ENCODE measurements at places on chromosomes 1 and 21.
A peak's percentile ranks its signal among the peaks of the same experiment; 100 is the strongest.

DNA sequence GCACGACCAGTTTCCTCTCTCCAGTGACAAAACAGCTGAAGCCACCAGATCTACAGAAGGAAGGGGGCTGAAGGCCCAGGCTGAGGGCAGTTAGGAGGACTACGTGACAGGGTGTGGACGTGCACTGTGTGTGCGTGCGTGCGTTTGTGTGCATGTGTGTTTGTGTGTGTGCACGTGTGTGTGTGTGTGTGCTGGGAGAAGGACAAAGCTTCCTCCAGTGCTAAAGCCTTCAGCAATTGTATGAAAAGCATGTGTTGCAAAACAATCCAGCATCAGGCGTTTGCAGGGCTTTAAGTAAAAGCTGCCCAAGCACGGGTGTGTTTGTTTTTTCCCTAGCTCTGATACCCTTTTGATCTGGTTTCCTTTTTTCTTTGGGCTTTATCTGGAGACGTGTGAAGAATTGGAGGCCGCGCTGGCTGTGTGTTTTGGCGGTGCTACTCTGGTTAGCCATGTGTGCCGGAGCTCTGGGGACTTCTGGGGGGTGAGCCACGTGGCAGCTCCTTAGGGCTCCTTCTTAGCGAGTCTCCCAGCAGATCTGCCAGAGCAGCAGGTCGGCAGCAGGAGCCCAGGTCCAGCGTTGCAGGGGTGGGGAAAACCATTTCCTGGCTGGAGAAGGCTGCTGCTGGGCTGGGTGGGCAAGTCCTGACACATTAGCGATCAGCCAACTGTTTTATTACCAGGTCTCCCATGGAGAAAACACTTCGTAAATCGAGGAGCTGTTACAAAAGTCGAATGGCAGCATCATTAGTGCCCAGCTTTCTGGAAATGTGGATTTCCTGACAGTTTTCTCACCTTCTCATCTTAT is 73.4 kb downstream of the UCK2 start:
- peak; percentile 51 for DNase-seq

DNA sequence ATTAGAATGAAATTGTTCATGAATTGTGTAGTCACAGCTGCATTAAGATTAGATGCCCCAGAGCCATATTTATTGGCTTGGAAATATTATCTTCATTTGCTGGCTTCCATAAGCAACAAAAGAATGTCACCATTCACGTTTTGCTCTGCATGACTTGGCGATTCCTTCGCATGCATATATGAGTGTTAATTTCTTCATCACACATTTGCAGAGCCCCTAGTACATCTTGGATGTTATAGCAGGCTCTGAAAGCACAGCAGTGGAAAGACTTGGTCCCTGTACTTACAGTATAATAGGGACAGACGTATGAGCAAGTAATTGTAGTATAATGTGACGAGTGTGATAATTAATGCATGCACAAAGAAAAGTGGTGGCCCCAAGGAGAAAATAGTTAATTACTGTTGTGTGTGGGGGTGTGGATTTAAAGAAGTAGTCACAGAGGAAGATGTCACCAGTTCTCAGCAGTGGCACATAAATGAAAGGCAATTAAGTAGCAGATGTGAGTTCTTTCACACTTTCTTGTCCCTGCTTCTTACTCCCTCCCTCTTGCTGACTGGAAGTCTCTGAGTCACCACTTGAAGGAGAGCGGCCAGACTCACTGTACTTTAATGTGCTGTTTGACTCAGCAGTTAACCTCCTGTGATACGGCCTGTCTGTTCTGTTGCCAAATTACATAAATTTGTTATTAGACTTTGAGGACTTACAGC is 21.0 kb downstream of the S100A10 start:
- no peak for DNase-seq

GRCh38 chr1:203860396-203861025 is 888 bp upstream of the SNRPE start:
- DNase-seq = no peak

GRCh38 chr1:200486634-200487033 is 76.8 kb upstream of the ZNF281 start:
- no peak for DNase-seq

- DNase-seq = no peak
Observed at GRCh38 chr1:63784489-63785390, 10.9 kb downstream of the ROR1 start.

DNA sequence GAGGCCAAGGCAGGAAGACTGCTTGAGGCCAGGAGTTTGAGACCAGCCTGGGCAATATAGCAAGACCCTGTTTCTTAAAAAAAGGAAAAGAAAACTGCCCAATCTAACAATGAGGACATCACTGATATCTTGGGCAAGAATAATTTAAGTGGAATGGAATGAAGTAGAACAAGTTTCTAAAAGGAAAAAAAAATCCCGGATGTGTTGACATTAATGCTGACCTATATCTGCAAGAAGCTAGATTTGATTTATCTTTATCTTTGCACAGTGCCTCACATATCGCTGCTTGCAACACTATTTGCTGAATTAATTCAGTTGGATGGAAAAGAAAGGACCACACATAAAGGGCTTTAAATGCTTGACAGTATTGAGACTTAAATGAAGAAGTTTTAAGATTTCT is 27.8 kb downstream of the DIPK1A start:
- no peak for DNase-seq

DNA sequence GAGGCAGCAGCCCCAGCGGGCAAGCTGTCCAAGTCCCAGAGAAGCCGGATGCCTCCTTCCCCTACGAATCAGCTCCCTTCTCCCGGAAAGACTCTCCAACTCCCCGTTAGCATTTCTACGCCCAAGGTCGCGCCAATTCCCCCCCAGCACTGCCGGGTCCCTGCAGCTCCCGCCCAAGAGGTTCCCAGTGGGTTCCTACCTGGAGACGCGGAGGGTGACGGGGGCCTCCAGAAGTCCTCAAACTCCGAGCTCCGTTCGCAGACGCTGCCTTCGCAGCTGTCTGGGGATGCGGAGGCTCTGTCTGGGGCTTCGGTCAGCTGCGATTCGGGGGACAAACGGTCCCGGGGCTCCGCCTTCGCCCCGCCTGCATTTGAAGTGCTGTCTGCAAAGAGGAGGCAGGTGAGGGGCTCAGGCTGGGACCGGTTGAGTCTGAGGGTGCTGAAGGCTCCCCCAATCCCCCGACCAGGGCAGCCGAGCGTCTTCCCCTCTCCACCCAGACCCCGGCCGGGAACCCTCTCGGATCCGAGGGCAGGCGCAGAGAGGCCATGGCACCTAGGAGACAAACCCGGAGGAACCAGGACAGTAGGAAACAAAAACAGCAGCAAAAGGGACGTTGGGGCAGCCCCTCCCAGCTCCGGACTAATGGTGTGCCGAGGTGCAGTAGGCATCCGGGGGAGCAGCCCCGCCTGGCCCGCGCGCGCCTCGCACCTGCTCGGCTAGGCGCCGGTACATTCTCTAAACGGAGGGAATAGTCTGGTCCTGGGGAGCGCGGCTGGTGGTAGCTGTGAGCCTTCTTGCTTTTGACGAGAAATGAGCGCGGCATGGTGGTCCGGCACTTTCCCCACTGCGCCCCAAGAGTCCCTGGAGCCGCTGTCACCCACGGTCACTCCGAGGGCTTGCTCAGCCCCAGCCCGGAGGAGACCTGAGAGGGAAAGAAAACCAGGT is 3.8 kb downstream of the GFI1 start:
- DNase-seq = no peak

DNA sequence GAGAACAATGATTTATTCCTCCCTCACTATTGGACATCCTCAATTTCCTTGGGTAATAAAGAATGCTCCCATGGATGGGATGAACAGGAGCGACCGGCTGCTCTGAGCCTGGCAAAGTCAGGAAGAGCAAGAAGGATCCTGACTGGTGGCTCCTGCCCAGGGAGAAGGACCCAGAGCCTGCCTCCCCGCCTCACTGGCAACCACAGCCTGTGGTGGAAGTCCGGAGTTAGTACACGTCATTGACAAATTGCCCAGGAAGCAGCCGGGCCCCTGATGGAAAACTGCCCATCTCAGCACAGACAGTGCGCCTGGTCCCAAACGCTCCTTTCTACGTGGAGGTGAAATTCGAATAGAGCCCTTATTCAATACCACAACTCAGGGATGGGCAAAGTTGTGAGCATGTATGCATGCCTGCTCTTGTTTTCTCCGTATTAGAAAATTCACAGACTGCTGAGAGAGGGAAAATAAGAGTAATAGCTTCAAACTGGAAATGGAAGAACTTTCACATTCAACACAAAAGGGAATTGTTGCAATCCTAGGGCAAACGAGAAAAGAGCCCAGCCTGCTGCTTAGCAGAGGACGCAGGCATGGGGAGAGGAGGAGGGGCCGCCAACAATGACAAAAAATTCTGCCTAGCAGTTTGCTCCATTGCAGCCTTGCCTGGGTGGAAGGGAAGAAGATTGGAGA is 397.1 kb upstream of the VAMP3 start:
- DNase-seq = no peak

- peak; percentile 16 for DNase-seq
Observed at GRCh38 chr21:30434033-30434631, 4.1 kb downstream of the KRTAP13-4 start.

DNA sequence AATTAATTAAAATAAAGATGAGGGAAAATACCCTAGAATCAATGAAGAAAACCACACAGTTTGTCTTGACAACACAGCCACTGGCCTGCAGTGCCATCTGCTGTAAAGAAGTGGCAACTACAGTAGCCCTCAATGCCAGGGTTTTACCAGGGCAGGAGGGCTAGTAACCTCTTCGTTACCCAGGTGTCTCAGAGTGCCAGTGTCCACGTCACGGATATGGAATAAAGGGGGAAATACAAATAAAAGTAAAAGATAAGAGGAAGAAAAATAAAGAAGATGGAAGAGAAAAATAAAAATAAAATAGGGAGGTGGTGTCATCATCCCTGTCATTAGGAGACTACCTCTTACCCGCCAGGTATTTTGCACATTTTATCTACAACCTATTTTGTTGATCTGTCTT is 14.2 kb upstream of the SLC44A3 start:
- peak; percentile 28 for DNase-seq

GRCh38 chr1:157955221-157955620 is 38.2 kb upstream of the KIRREL1 start:
- DNase-seq = no peak

GRCh38 chr1:172630056-172630818 is 28.7 kb upstream of the FASLG start:
- DNase-seq = no peak

DNA sequence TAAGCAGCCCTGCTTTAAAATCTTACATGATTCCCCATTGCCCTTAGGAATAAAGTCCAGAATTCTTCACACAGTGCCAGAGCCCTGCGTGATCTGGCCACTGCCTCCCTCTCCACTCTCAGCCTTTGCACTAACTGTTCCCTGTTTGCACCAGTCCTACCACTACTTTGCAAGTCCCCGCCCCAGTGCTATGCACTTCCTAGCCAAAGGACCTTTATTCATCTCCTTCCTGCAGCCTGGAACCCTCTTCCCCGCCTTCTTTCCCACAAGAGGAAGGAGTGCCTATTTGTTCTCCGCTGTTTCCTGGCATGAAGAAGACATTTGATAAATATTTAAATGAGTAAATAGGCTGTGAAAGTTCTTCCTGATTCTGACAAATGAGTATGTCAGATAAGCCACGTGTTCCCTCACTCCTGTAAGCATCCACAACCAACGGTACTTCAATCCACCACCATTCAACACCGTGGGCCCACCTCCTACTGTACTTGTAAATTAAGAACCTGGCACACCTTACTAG is 23.9 kb downstream of the CAPN8 start:
- no peak for DNase-seq

- DNase-seq = no peak
Observed at GRCh38 chr1:92538413-92539061, 51.8 kb upstream of the GFI1 start.

GRCh38 chr1:160658162-160658813 is 11.4 kb upstream of the SLAMF1 start:
- no peak for DNase-seq

DNA sequence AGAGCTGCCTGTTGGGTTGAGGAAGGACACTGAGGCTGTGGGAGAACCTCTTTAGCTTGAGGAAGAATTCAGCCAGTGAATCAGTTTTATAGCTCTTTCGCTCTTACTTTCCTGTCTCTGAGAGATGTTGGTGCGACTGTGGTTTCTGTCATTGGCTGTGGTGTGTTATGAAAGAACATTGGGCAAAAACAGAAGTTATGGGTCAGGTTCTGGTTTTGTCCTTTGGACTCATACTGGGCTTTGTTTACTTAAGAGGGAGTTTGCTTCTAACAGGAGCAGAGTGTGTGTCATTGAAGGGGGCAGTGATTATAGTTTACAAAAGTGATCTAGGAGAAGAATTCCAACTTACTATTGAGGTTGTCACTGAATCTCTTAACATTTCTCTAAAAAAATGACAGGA is 97.0 kb downstream of the TLR5 start:
- DNase-seq = no peak

GRCh38 chr1:218224101-218224500 is 61.0 kb upstream of the RRP15 start:
- DNase-seq = no peak

GRCh38 chr1:25425098-25426085 is 4.8 kb upstream of the RHCE start:
- no peak for DNase-seq

DNA sequence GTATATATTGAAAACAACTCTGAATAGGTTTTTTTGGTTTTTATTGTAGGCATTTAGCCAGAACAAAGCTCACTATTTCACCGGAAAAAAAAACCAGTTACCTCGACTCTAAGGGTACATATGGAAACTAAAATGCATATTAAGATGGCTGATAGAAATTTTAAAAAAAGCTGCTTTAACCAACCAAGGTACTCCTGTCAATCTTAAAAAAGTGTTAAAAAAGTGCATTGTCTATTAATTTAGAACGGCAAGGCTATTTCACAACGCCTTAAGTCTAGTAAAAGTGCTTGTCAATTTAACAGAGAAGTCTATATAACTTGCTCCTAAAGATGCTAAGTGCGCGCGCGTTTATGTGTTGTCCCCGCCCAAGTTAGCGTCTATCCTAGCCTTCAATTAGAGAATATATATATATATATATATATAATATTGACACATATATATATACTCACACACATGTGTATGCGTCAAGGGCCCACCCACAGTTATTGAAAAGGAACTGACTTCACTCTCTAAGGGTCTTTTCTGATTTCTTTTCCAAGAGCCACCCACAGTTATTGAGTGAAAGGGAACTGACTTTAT is 934 bp downstream of the ASPM start:
- no peak for DNase-seq

GRCh38 chr1:180786624-180787023 is 126.1 kb upstream of the KIAA1614 start:
- DNase-seq = no peak

- no peak for DNase-seq
Observed at GRCh38 chr21:44360159-44360558, 6.7 kb downstream of the TRPM2 start.

GRCh38 chr1:36728846-36729245 is 246.1 kb upstream of the CSF3R start:
- DNase-seq = no peak

DNA sequence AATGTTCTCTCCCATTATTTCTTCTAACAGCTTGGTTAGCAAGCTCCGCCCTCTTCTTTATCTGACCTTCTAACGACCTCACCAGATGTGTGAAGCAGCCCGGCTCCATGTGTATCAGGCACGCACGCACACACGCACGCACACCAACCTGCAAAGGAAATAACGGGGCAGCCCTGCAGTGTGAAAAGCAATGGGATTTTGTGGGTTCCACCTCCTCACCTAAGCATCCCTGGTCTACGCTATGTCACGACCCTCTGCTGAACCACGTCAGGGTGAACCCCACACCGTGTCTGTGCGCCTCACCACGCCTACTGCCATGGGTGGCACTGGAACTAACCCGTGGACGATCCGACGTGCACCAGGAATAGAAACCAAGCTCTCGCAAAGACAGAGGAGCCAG is 10.4 kb downstream of the SSU72 start:
- no peak for DNase-seq
